Umbilical cord (tissue), 2 donors: ENCODE measurements at places on chromosomes 13 and 19. TPM values are rescaled to one million over a fixed set of nuclear protein-coding genes. Genes with fewer than 3 reads are reported as not detected.

DNA sequence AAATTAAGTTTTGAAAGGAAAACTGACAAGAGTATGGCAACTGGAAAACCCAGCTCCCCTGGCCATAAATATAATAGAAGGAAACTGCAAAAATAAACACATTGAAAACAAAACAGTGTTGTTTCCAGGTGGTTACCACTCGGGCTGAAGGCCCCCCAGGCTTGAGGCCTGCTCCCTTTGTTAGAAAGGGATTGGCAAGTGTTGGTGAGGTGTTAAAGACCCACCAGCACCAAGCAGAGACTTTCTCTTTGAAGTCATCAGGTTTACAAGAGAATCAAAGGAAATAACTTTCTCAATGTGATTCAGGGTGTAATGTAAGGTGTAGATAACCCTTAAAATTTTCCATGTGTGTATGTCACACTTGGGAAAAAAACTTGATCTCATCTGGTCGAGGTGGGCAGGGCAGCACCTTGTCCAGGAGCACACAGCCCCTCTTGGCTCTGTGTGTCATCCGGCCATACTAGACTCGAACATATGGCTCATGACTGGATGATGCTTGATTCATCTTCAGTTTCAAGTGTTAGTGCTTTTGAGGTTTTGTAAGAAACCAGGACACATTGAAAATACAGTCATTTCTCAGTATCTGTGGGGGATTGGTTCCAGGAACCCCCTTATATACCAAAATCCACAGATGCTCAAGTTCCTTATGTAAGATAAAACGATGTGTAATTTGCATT is 7.8 kb downstream of the ACTN4 start:
- no peak for DNase-seq

- no peak for DNase-seq
Measured at GRCh38 chr13:89029062-89029461, 1357.9 kb downstream of the SLITRK5 start.

GRCh38 chr13:25171170-25171516 is 945 bp downstream of the AMER2 start:
- no peak for DNase-seq

- DNase-seq: no peak
Measured at GRCh38 chr13:65914716-65915115, 1315.4 kb downstream of the PCDH9 start.

DNA sequence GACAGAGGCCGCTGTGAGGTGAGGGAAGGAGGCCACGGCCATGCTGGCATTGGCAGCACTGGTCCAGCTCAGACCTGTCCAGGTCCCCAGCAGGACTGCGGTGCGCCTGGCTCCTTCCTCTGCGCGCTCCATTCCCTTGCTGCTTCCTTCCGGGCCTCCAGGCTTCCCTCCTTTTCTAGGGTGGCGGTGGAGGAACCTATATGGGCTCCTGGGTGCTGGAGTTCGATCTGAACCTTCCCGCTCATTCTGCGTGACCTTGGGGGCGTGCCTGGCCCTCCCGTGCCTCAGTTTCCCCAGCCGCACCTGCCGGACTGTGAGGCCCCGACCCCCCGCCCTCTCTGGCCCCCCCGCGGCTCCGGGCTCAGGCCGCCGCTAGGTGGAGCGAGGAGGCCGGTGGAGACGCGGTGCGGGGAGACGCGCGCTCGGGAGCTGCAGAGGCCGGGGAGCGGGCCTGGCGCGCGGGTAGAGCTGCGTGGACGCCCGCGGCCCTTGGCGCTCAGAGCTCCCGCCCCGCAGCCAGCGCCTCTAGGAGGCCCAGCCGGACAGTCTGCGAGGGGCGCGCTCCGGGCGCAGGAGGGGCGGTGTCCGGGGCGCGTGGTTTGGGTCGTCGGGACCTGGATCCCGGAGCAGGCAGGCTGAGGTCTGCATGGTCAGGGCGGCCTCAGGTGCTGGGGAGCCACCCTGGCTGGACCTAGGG is 29.9 kb downstream of the EFNA2 start:
- peak; percentile 50 for DNase-seq

- no peak for DNase-seq
Measured at GRCh38 chr13:21616880-21617279, 12.9 kb upstream of the MICU2 start.

DNA sequence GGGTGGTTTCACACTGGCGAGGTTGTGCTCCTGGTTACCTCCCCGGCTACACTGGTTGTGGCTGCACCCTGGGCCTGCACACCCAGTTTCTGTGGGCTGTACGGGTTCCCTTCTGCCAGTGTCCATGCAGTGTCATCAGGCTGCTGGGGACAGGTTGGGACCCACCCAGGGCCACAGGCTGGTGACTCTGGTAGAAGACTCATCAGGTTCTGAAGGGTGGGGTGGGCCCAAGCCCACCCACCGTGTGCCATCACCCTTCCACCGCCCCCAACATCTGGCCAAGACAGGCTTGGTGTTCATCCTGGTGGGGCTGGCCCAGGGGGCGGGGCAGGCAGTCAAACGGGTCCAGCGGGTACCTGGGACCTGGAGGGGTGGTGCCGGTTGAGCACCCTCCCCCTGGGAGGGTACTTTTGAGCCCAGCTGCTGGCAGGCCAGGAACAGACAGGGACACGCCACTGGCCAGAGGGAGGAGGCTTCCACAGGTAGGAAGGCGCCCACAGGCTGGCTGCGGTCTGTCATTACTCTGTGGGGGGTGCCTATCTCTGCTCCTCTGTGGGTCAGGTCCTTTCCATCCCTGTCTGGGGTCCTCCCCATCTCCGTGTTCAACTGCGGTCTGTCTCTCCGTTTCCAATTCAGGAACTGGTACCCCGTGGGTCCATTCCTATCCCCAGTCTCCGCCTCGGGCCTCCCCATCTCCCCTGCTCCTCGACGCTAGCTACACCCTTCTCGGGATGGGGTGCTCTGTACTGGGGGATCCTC is at the start of gene RNF225:
Gene RNF225, plus strand, starts transcription at position 437 of the 759 bp plus-strand sequence. CDS start 434 bp downstream, outside the sequence.
- DNase-seq: no peak

GRCh38 chr19:21022996-21023395 is 2.5 kb downstream of the ZNF430 start:
- DNase-seq: no peak

GRCh38 chr19:37466277-37466797 is 907 bp downstream of the ZNF569 start:
- DNase-seq: no peak

DNA sequence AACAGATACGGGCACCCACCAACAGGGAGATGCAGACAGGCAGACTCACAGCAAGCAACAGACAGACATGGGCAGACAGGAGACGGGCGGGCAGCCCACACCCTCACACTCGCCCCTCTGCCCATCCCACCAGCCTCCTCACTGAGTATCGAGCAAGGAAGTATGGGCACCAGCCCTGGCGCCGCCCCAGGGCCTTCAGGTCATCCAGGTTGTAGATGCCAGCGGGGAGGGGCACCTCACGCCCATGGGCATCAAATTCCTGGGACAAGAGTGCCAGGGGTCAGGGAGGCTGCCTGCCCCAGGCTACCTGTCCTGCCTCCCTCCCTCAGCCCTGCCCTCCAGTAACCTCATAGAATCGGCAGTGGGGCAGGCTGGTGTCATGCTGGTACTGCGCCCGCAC is 5.7 kb downstream of the ERCC2 start:
- no peak for DNase-seq

DNA sequence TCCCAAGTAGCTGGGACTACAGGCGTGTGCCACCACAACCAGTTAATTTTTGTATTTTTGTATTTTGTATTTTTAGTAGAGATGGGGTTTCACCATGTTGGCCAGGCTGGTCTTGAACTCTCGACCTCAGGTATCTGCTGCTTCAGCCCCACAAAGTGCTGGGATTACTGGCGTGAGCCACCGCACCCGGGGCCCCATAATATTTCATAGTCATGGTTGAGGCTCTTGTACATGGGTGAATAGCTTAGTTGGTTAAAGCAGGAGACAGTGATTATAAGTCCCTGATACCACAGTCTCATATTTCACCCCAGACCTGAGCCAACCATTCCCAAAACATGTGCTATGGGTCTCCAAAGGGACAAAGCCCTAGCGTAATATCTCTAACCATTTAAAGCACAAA is 26.1 kb downstream of the MBNL2 start:
- DNase-seq: no peak

DNA sequence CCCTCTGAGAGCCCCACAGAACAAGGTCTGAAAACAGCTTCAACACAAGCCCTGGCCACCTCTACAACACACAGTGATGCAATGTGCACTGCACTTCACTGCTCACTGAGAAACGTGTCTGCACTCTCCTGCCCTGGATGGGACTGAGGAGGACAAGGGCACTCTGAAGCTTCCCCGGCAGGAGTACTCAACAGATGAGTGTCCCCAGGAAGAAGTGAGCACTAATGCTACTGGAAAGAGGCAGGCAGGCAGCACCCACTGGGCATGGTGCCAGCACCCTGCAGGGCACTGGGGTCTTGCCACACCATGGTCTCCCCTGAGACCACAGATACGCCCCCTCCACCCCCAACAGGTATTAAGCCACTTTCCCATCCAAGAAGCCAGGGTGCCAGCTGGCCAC is 17.7 kb upstream of the SLC35E1 start:
- no peak for DNase-seq

DNA sequence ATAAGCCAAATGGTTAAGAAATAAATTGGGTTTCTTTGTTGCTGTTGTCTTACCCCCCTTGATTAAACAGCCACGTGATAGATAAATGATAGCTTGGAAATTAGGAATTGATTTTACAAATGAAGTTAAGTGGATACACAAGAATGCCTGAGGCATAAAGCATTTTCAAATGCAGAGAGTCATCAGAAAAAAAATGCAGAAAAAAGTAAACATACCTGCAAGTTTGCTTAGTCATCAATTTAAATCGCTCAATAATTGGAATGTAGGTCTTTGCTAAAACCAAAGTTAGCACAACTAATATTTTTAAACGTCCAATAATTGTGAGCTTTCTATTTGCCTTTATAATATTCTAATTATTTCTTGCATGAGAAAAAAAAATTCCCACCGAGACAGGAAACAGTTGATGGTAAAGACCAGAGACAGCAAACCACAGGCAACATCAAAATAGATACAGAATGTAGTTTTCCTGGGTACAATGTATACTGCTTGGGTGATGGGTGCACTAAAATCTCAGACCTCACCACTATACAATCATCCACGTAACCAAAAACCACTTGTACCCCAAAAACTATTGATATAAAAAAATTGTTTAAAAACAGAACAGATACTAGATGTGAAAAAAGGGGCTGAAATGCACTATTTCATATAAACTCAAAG is 924.0 kb downstream of the PCDH9 start:
- DNase-seq: no peak

GRCh38 chr19:22595422-22595821 is 38.7 kb upstream of the ZNF492 start:
- DNase-seq: no peak

GRCh38 chr13:20927596-20928257 is 25.2 kb upstream of the XPO4 start:
- DNase-seq: no peak

DNA sequence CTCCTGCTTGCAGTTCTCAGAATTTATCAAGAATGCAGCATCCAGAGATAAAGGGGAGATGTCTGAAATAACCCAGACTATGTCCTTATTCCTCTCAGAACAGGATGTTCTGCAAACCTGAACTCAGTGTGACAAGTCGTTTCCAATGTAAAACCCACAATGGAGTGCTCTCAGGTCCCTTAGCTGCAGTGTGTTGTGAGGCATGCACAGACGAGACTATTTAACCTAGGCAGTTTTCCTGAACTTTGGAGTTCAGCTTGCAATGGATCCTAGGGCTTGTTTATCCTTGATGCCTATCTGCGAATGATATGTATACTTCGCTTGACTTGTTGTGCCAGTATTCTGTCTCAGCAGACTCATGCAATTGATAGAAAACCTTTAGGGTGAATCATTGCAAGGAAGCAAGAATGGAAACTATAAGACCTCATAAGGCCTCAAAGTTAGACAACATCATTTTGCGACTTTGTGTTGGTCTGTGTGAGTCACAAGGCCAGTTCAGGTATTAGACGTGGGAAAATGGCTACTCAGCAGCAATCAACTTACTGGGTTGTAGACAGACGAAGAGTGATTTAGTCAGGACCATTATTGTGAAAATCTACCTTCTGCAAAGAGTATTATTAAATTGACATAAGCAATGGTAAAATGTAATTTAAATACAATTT is 2439.9 kb upstream of the PCDH20 start:
- no peak for DNase-seq

- DNase-seq: no peak
Measured at GRCh38 chr13:113586661-113587479, 2.3 kb downstream of the TFDP1 start.

Gene ADGRE3
- total RNA-seq: not detected

Gene FCER2
- not detected for total RNA-seq

Gene DHDH
- not detected for total RNA-seq

Gene SMIM17
- total RNA-seq: 3.4 TPM

Gene PRRG2
- total RNA-seq: not detected

Gene CEACAM20
- total RNA-seq: not detected

Gene ATXN8OS
- total RNA-seq: 2.6 TPM

Gene CABP5
- 11.8 TPM for total RNA-seq

Gene LAIR1
- total RNA-seq: 19.7 TPM
